Urinary bladder (tissue), 4 donors: ENCODE measurements at places on chromosomes 13 and 19. TPM values are rescaled to one million over a fixed set of nuclear protein-coding genes. Genes with fewer than 3 reads are reported as not detected.
A peak's percentile ranks its signal among the peaks of the same experiment; 100 is the strongest.

The ZNF101 gene
- 9.5 TPM for total RNA-seq

- DNase-seq: no peak
These were observed 46.0 kb downstream of the USP12 start for GRCh38 chr13:27125357-27126282.

- no peak for DNase-seq
These were observed 9.4 kb downstream of the CELF5 start for GRCh38 chr19:3233831-3234230.

DNA sequence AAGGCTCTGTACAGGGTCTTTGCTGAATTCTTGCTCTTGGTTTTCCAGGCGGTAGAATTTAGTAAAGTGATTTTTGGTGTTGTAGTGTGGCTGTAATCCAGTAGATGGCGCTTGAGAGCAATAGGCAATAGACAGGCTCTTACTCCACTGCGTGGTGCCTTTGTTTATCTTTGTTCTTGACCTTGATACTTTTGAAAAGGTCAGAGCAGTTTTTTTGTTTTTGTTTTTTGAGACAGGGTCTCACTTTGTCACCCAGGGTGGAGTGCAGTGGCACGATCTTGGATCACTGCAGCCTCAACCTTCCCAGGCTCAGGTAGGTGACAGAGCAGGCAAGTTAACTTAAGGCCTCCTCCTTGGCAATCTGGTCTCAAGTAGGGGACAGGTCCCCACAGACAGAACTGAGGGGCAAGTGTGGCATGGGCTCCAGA is 12.2 kb upstream of the LILRA5 start:
- DNase-seq: no peak

- DNase-seq: no peak
These were observed 583.9 kb upstream of the MIR17HG start for GRCh38 chr13:90763476-90764150.

GRCh38 chr19:21474671-21475181 is 30.7 kb upstream of the ZNF429 start:
- DNase-seq: peak; percentile 80

DNA sequence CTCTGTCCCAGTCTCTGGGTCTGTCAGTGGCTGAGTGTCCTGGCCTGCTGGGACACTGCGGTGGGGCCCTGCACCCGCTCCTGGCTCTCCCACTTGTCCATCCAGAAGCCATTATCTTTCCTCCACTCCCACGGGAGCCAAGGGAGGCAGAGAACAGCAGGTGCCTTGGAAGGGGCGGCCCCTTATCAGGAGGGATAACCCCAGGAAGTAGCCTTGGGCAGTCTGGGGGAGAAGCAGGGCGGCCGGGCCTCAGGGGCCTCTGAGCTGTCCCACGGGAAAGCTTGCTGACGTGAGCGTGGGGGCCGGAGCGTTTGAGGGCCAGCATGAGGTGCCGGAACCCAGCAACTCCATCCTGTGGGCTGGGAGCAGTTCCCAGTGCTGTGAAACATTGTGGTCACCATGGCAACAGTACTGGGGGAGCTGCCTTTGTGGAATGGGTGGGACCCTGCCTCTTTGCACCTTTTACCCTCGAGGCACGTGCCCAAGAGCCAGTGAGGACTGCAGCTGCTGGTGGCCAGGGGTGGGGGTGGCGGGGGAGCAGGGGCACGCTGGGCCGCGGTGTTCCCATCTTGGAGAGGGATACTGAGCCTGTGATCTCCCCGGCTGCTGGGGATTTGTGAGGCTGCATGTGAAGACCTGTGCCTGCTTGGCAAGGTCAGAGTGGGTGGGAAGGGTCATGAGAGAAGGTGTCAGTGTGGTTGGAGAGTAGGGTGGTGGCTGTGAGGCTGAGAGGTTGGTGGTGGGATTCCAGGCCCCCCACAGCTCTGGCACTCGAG is 20.9 kb downstream of the KLHL26 start:
- no peak for DNase-seq

DNA sequence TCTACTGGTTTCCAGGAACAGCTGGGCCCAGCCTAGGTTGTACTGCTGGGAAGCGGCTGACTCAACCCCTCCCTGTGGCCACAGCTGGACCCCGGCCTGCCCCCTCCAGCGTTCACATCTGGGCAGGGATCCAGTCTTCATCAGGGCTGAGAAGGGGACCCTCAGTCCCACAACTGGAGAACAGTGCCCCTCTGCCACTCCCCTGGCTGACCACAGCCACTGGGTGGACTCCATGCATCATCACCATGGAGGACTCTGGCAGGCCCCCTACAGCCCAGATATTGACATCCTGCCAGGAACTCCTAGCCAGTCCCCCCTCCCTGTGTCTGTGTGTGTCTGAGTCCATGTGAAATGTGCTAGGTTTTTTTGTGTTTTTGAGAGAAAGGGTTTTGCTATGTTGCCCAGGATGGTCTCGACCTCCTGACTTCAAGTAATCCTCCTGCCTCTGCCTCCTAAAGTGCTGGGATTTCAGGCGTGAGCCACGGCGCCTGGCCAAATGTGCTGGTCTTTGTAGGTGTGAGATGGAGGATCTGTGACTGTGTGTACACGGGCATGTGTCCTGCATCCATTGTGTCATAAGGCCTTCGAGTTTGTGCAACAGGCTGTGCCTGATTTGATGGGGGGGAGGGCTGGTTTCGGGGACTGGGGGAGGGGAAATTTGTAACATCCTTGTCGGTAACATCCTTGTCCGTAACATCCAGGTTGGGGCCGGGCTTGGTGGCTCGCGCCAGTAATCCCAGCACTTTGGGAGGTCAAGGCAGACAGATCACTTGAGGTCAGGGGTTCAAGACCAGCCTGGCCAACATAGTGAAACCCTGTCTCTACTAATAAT is 4.0 kb upstream of the HOOK2 start:
- DNase-seq: no peak

- DNase-seq: no peak
These were observed 51.3 kb upstream of the LSM14A start for GRCh38 chr19:34120846-34121639.

- DNase-seq: peak; percentile 8
These were observed 126.5 kb downstream of the NALCN start for GRCh38 chr13:101289764-101290163.

GRCh38 chr13:96871469-96871868 is 122.8 kb downstream of the OXGR1 start:
- no peak for DNase-seq
